ENCODE measurements at places on chromosomes 11 and 22.

- DNase-seq: no peak
These were observed 77.3 kb upstream of the PHF21A start for GRCh38 chr11:46198245-46199240.

- DNase-seq: no peak
These were observed 455.6 kb downstream of the BUD13 start for GRCh38 chr11:116317212-116317611.

DNA sequence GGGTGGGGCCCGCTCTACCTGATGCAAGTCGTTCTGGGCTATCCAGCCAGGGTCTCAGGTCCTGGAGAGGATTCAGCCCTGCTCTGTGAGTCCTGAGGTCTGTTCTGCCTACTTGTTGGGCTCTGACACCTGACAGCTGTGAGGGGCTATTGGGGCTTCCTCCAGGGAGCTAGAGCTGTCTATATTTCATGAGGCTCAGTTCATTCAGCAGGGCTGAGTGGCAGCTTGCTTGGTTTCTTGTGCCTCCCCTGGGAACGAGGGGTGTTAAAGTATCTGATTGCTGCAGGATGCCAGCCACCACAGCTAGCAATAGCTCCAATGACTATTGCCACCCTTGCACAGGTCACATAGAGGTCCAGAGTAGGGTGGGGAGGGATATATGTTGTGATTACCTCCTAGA, 26.7 kb downstream of the INSC start:
- no peak for DNase-seq

DNA sequence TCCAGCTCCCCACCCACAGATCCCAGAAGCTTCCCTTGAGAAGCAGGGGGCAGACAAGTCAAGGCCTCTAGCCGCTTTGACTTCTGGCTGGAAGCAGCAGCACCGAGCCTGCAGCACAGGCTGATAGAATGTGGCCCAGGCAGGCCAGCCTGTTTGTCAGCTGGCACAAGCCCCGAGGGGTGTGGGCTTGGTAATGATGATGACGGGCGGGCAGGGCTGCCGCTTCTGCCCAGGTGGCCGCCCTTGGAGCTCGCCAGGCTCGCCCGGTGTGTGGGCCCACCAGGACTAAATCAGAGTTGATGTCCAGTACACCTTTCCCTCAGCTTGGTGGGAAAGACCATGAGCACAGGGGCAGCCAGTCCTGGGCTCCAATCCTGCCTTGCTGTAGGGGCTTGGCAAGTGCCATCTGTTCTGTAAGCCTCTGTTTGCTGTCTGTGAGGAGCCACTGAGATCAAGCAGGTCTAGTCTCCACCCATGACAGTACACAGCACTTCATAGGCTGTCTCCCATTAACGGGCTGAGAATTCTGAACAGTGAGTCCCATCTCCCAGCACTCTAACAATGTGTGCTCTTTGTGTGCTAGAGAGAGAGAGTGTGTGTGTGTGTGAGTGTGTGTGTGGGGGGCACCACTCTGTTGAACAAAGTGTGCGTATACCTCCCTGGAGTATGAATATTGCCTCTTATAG, 26.8 kb downstream of the MICAL2 start:
- no peak for DNase-seq

- no peak for DNase-seq
These were observed 79.9 kb downstream of the GRAMD1B start for GRCh38 chr11:123509737-123510578.

DNA sequence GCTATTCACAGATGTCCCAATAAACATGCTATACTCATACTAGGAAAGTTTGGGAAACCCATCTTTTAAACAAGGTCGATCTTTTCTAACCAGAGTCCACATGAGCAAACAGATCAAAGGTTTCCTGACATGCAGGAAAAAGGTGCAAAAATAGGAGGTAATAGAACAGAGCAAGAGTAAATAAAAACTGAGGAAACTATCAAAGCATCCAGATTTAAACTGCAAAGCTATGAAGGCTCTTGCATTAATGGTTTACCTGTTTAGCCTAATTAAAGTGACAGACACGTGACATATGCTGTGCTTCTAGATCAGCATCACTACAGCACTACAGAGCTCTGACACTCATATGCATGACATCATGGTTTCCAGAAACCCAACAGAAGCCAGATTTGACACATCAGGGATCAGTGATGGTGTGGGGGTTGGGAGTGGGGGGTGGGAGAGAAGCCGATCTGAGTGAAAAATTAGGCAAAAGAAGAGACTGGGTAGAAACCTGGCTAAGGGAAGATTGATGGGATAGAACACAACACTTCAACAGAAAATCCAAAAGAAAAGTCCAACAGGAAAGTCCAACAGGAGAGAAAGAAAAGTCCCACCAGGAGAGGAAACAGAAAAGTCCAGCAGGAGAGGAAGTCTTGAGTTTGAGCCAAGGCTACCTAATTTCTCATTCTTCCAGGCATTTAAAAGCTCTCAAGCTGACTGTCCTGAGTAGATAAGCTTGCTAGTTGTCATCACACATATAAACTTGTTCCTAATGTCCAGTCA, 262.3 kb downstream of the SOX6 start:
- DNase-seq: no peak

DNA sequence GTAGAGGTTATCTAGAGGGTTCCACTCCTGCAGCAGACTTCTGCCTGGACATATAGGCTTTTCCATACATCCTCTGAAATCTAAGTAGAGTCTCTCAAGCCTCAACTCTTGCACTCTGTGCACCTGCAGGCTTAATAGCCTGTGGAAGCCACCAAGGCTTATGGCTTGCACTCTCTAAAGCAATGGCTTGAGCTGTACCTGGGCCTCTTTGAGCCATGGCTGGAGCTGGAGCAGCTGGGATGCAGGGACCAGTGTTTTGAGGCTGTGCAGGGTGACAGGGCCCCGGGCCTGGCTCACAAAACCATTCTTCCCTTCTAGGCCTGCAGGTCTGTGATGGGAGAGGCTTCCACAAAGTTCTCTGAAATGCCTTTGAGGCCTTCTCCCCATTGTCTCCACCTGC, 2.9 kb upstream of the NXPE4 start:
- no peak for DNase-seq

- no peak for DNase-seq
These were observed 58.4 kb downstream of the JRKL start for GRCh38 chr11:96448225-96448624.

- no peak for DNase-seq
These were observed 9.7 kb upstream of the GCAT start for GRCh38 chr22:37797874-37798500.

- no peak for DNase-seq
These were observed 19.6 kb downstream of the APOL4 start for GRCh38 chr22:36182056-36182455.

DNA sequence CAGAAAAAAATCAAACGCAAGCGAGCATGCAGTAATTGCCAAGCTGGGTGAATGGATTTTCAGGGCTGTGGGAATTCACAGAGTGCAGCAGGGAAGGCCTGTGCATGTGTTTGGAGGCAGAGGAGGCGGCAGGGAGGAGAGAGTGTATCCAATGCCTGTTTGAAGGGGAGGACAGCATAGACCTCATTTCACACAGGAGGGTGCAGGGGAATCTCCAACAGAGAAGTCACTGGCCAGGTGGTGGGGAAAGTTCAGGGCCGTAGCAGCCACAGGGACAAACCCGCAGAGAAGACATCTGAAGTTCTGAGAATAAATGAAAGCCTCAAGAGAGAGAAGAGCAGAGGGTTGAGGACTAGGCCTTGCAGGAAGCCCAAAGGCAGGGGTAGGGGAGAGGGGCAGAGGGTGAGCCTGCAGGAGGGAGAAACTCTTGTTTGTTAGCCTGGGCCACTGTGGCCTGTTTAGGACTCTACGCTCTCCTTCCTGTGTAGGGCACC, 19.2 kb upstream of the KDM2A start:
- no peak for DNase-seq

DNA sequence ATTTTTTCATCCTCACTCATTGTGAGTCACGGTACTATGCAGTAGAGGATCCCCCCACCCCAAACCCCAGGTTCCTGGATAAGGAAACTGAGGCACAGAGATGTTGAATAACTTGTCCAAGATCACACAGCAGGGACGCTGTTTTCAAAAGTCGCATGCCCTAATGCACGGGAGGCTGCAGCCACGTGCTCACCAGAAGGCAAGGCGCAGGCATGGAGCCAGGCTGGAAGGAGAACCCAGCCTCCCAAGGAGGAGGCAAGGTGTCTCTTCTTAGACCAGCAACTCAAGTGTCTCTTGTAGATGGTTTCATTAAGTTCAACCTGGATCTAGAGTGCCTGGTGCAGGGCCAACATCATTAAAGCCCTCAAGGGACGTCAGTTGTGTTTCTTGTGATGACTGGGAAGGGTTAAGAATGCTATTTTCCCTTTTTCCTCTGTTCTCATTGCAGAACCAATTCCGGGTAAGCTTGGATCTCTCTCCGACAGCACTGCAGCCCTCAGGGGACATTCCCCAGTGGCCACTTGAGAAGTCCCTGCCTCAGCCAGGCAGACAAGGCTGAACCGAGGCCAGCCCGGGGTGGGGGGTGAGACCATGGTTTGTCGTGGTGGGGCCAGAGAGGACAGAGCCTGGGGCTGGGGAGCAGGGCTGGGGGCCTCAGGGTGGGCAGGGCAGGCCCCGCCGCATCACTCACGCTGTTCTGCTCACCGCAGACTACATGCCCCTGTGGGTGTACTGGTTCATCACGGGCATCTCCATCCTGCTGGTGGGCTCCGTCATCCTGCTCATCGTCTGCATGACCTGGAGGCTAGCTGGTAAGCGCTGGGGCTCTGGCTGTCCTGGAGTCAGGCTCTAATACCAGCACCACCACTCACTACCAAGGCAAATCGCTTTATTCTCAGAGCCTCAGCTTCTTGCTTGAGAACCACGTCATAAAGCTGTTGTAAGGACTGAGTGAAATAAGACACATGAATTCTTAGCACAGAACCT, 15.7 kb downstream of the TMEM121B start:
- no peak for DNase-seq

DNA sequence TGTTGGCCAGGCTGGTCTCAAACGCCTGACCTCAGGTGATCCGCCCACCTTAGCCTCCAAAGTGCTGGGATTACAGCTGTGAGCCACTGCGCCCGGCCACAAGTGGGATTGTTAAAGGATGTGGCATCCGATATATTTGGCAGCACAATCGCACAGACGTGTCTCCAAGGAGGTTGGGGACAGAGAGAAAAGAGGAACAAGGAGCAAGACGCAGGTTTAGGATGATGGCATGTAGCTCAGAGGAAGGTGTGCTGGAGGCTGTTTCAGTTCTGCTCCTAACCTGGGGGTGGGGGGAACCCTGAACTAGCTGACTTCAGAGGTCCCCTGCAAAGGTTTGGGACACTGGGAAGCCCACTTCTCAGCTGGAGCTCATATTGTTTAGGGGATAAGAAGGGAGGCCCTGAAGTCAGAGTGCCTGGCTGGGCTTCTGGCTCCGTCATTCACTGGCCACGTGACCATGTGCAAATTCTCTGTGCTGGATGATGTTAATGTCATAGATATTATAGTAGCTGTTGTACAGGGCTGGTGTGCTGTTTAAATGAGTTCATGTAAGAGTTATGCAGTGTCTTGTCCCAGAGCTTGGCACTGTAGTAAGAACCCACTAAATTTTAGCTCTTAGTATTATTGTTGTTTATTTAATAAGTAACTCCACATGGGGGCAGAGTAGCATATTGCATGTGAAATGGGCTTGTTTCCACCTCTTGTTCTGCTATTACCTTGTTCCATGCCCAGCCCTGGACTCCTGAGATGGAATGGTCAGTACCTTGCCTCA, 129.7 kb downstream of the ST3GAL4 start:
- DNase-seq: no peak

GRCh38 chr22:23274146-23274526, 93.8 kb downstream of the BCR start:
- DNase-seq: no peak

- DNase-seq: no peak
These were observed 665 bp downstream of the USP28 start for GRCh38 chr11:113874581-113875233.

DNA sequence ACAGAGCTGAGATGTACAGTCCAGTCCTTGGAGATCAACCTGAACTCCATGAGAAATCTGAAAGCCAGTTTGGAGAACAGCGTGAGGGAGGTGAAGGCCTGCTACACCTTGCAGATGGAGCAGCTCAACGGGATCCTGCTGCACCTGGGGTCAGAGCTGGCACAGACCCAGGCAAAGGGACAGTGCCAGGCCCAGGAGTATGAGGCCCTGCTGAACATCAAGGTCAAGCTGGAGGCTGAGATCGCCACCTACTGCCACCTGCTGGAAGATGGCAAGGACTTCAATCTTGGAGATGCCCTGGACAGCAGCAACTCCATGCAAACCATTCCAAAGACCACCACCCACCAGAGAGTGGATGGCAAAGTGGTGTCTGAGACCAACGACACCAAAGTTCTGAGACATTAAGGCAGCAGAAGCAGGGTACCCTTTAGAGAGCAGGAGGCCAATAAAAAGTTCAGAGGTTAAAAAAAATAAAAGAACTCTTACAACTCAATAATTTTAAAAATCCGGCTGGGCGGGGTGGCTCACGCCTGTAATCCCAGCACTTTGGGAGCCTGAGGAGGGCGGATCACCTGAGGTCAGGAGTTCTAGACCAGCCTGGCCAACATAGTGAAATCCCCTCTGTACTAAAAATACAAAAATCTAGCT, 69.9 kb upstream of the RTL6 start:
- peak; percentile 31 for DNase-seq

- no peak for DNase-seq
These were observed 7.1 kb downstream of the PHLDB1 start for GRCh38 chr11:118614511-118614910.

DNA sequence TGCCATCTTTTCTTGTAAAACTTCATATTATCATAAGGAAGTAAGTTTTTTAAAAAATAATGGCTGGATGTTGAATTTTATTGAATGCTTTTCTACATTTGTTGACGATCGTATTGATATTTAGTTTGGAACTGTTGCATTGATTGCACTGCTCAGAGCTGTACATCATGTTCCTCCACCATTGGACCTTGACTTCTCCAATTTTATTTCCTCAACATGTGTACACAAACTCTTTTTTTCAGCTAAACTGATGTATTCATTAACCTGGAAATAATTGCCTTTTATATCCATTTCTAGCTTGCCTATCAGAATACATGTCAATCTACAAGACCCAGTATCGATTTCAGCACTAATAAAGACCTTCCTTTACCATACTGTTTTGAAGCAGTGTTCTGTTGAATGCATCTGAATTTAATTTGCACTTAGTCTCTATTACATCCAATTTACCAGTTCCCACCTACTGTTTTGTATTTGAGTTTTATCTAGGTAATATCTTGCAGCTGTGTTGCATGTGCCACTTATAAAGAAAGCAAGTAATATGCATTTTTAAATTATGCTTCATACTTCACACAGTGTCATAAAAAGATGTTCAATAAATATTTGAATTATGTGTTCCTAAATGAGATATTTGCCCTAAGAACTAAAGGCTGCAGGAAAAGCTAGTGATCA, 5.5 kb downstream of the CEP57 start:
- DNase-seq: no peak

- no peak for DNase-seq
These were observed 223.2 kb downstream of the DYNC2H1 start for GRCh38 chr11:103332409-103332808.

- DNase-seq: no peak
These were observed 380.1 kb downstream of the LARGE1 start for GRCh38 chr22:33539902-33540751.

GRCh38 chr22:36986242-36986821, 32.9 kb downstream of the TST start:
- no peak for DNase-seq

GRCh38 chr11:69698362-69698761, 5.5 kb downstream of the FGF19 start:
- no peak for DNase-seq

- DNase-seq: no peak
These were observed 50.0 kb upstream of the NFRKB start for GRCh38 chr11:129945373-129945772.

- DNase-seq: no peak
These were observed 6.3 kb downstream of the BEST1 start for GRCh38 chr11:61956191-61957020.

Data from activated CD4-positive, alpha-beta T cell treated with anti-CD3 and anti-CD28 coated beads, Interleukin-2, amount 50 U/mL, for 4 hours (primary cell).